Neural progenitor cell (in vitro differentiated cells): ENCODE measurements at places on chromosomes 2 and 18.

GRCh38 chr2:159922563-159922962, 124.6 kb upstream of the CD302 start:
- DNase-seq: no peak

- DNase-seq: peak; percentile 80
These were observed 179.5 kb downstream of the EIPR1 start for GRCh38 chr2:3198119-3198518.

DNA sequence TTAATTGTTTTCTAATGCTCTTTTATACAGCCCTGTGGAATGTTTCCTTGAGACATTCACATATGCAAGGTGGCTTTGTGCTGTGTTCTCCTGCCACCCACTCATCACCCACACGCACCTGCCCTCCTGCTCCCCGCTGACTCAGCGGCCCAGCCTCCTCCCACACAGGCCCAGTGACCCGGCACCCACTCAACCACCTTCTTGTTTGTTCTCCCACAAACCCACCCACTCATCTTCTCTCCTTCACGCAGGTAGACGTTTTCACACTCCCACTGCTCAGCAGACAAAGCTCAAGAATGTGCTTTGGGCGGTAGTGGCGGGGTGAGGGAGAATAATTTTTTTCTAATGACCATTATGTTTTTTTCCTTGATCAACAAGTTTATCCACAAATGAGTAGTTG, 28.6 kb upstream of the NEMP2 start:
- no peak for DNase-seq

- DNase-seq: no peak
These were observed 144.7 kb downstream of the CAPN13 start for GRCh38 chr2:30662268-30663131.

- peak; percentile 35 for DNase-seq
These were observed 8.0 kb downstream of the MC5R start for GRCh38 chr18:13831864-13832508.

- no peak for DNase-seq
These were observed 31.8 kb upstream of the ST8SIA3 start for GRCh38 chr18:57320603-57321002.

- DNase-seq: no peak
These were observed 38.0 kb upstream of the ACVR2A start for GRCh38 chr2:147806846-147807245.

DNA sequence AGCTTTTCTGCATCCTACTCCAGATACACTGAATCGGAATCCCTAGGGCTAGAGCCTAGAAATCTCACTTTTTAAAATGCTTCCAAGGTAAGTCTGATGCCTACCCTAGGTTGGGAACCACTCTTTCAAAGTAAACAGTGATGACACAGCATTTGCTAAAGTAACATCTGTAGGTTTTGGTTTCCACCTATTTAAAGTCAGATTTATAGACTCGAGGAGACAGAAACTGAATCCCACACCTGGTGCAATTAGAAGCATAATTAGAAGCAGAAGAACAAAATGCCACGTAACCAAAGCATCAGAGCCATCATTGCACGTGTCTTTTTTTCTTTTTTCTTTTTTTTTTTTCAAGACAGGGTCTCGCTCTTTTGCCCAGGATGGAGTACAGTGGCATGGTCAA, 40.9 kb downstream of the PDK1 start:
- DNase-seq: no peak

- DNase-seq: no peak
These were observed 47.1 kb downstream of the NEDD4L start for GRCh38 chr18:58091099-58091611.

DNA sequence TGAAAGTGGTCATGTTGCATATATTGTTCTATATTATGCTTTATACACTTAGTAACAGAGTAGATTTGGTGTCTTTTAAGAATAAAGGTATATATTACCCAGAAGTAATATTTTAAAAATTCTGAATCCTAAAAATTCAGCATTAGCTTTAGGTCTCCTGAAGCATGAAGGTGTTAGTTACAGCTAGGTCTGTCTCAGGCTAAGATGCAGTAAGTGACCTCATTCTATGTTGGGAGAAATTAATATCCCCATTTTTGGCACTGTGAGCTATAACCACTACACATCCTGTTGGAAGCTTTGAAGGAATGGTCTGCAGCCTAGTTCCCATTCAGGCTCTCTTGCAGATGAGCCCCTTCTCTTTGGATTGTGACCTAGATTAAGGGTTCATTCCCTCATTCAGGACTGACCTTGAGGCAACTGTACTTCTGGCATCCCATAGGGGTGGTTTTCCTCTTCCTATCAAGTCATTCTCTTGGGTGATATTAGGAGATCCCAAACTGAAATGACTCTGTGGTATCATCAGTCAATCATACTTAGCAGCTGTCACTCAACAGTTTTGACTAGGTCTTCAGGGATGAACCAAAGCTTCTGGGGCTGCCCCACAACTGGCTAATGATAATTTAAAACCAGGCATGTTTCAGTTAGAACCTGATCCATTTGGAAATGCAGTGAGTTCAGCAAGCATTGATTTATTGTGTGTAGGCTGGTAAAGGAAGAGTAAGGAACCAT, 117.7 kb downstream of the GPD2 start:
- no peak for DNase-seq

DNA sequence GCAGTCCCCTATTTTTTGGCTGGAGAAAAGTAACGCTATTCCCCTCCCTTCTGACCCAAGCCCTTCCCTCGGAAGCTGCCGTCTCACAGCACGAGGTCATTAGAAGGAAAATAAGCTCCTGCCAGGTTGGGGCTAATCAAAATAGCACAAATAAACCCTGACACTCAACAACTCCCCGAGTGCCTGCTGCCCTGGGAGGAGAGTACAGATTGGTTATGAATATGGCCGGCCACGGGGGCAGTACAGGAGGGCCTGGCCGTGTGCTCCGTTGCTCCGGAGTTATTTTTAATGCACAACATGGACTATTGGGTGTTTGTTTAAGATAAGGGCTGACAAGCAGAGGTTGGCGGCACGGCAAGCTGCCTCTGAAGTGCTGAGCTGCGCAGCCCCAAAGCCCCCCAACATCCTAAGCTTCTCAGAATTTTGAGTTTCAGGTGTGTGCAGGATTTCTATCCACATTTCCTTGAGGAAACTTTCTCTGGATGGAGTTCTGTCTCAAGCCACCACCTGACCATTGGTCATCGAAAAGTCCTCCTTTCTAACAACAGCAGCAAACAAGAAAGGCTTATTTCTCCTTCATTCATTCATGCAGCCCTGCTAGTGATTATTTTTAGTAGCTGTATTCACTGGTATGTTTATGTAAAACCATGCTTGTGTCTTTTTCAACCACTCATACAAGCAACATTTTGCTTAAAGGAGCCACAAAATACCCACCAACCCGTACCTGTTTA, 58.7 kb downstream of the PAX3 start:
- DNase-seq: peak; percentile 84

DNA sequence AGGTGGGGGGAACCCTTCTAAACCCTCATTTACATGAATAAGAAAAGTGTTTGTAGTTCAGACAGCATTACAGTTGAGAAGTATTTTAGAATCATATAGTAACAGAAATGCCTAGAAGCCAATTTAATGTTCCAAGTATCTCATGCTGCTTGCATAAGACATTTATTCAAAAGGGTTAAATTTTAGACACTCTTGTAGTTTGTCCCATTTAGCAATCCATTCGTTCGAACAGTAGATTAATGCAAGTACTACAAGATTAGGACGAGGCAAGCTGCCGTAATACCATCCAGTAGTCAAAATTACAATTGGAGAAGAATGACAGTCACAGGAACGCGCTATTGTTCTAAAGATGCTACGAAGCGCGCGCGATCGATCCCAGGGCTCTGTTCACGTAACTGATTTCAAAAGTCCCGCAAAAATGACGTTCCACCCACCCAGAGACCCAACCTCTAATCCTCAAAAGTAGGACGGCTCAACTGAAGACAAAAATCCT, 1.2 kb downstream of the TMEM237 start:
- DNase-seq: no peak

DNA sequence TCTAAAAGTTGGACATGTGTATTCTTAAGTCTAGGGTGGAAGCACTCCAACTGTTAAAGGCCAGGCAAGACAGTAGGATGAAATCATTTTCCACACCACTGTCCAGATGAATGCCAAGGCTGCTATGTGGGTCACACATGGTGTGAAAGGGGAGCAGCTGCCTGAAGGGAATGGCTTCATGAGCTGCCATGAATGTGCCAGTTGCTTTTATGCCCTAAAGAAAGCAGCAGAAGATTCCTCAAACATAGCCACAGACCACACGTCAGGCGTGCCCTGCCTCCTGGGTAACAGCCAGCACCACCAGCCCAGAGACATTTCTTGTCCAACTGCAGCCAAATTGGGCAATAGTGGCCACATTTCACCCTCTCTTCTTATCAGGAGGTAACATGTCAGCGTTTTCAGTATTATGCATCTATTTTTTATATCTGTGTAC, 130.2 kb downstream of the MTCL1 start:
- DNase-seq: no peak

DNA sequence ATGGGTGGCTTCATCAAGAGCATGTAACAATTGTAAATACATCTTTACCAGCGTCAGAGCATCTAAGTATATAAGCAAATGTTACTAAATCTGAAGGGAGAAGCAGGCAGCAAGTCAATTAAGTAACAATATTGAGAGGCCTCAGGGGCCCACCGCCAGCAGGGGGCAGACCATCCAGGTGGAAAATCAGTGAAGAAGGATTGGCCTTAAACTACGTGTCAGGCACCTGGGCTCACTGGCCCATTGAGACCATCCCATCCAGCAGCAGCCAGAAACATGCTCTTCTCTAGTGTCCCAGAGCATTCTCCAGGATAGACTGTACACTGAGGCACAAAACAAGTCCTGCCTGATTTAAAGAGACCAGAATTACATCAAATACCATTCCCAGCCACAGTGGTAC, 96.2 kb upstream of the SNTG2 start:
- DNase-seq: peak; percentile 43

- no peak for DNase-seq
These were observed 18.1 kb upstream of the LYPD6B start for GRCh38 chr2:149020432-149020851.

DNA sequence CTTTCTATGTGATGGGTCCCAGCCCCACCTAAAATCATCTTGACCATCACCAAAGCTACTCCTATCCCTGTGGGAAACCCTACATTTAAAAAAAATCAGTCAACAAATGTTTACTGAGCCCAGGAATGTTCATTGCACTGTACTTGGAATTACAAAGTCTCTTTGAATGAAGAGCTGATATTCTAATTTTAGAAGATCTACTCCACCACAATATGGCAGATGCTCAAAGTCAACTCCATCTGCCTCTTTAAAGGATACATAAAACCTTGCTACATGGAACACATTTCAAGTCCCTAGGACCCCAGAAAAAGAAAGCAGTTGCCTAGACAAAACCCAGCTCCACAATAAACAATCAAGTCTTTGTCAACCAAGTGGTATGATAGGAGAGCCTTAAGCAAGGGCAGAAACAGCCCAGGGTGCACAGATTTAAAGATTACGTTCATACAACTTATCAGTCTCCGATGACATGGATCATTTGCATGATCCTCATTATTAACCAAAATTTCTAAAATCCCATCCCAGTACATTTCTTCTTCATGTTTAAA, 234.3 kb upstream of the ACVR2A start:
- DNase-seq: no peak

DNA sequence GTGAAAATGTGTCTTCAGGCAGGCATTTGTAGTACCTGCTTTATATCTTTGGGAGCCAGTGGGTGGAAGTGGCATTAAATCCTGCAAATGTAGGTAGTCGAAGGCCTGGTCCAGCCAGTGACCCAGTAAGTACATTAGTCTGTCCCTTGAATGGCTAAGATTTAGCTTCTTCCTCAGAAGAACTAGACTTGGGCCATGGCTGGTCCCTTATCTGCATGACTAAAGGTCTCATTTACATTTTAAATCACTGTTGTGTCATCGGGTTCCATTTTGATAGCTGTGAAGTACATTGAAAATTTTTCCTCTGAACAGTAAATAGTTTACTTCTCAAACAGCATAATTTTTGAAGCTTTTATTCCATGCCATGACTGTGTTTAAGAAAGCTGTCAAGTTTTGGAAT, 438.4 kb upstream of the KLHL29 start:
- DNase-seq: no peak
